ENCODE measurements at places on chromosomes 16 and 17. TPM values are rescaled to one million over a fixed set of nuclear protein-coding genes. Genes with fewer than 3 reads are reported as not detected.

- no peak for DNase-seq
These were observed 68.2 kb downstream of the DYNLRB2 start for GRCh38 chr16:80608946-80609345.

GRCh38 chr17:49574323-49574781 lies 1.3 kb upstream of the NXPH3 start:
- no peak for DNase-seq

The KRTAP2-3 gene
- total RNA-seq, result not detected

DNA sequence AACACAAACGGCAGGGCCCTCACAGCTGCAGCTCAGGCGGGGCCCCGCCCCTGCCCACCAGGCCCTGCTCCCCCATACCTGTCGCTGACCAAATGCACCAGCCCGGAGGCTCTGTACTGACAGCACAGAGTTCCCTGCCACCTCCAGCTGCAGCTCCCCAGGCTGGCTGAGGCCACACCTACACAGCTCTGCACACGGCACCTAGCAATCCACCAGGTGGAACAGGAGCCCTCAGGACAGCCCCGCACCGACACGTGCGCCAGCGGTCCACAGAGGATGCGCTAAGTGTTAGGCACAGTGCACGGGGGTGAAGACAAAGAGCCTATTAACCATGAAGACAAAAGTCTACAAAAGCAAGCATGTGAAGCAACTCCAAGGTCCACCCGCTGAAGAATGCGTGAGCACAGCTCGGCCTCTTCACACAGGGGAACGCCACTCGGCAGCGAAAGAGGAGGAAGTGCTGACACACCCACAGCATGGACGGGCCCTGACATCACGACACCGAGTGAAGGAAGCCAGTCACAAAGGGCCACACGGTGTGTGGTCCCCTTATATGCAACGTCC lies 5.4 kb downstream of the ZCCHC14 start:
- DNase-seq, result no peak

- no peak for DNase-seq
These were observed 338.0 kb downstream of the SLC39A11 start for GRCh38 chr17:72754513-72754912.

GRCh38 chr16:27253526-27253930 lies 15.0 kb downstream of the NSMCE1 start:
- no peak for DNase-seq

GRCh38 chr16:14013571-14014283 lies 57.4 kb upstream of the MRTFB start:
- DNase-seq, result no peak

- peak; percentile 96 for DNase-seq
These were observed at the start of gene ELP5 for GRCh38 chr17:7252176-7253043. TSS of gene ELP5 (plus strand) at chr17:7252215. CDS start at chr17:7252551, 336 bp downstream.

DNA sequence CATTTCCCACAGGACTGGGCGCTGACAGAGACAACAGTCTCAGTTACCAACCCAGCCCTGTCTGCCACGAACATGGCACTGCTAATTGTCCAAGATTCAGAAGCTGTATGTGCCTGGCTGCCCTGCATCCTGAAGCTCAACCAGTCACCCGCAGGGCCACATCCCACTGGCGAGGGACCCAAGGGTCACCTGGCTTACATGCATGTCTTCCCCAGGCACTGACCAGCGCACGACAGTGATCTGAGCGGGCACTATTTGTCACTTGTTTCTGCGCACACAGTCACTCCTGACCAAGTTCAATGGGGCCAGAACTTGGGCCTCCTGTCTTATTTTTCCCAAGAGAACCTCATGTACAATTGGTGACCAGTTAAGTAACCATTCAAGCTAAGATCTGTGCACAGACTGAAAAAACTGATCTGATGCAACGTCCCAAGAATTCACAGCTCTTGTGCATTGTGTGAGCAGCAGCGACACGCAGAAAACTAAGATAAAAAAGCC lies 13.1 kb downstream of the USP7 start:
- no peak for DNase-seq

- no peak for DNase-seq
These were observed 57.8 kb downstream of the MYH10 start for GRCh38 chr17:8572764-8573163.

DNA sequence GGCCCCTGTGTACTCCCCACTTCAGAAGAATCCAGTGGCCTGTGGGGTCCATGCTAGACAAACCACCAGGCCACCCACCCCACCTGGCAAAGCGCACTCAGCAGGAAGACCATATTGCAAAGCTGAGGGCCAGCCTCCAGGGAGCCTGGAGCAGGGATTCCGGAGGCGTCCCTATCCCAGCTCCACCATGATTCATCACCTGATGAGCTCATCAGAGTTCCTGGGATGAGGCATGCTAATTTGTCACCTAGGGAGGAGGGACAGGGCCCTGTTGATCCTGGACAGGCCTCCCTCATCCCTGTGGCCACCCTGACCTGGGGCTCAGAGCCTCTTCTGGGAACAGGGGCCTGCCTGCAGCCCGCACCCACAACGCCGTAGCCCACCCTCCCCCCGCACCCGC lies 131.6 kb upstream of the PLCG2 start:
- no peak for DNase-seq

DNA sequence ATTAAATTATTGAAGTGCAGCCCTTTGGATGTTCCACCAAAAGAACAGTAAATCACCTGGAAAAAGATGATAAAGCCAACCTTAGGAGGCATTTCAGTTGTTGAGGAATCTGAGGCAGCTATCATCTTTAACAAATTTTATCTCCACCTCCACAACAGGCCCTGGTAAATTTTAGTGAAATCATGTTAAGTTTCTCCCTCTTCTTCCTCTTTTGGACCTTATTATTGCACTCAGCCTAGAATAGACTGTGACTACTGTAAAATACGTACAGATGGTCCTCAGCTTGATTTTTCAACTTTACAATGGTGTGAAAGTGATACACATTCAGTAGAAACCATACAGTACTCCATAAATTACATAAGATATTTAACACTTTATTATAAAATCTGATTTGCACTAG lies 90.3 kb downstream of the USP32 start:
- DNase-seq, result no peak

DNA sequence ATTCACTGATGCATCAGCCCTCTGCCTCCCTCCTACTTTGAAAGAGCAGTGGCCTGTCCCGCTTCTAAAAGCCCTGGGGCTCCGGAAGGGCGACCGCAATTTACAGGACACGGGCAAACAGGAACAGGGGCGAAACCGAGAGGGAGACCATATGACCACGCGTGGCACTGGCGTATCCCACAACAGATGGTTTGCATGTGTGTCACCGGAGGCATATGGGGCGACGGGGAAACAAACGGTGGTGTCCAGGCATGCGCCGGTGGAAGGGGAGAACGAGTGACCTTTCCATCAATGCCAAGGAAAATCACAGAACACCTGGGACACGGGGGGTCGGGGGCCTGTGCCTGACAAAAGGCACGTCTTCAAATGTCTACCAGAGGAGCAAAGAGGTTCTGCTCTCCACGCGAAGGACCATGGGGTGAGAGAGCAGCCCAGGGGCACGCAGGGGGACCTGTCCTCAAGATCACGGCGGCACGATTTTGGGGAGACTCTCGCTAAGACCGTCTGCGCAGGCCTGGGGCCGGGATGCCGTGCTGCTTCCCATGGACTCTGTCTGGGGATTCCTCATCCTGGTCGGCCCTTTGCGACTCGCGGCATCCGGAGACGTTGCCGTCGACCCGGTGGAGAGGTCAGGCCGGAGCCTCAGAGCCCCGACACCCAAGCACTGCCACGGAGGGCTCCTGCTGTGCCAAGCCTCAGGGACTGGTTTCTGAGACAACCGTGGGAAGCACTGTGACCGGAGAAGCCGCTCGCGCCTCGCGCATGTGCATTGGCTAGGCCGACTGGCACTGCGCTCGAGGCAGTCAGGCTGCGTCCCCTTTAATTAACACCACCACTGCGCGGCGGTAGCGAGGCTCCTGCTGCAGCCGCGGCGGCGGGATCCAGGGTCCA lies 12.8 kb upstream of the KCNJ18 start:
- DNase-seq, result no peak

GRCh38 chr16:49419862-49420261 lies 46.3 kb downstream of the C16orf78 start:
- DNase-seq, result no peak

The SLC16A6 gene
- 18.9 TPM for total RNA-seq

DNA sequence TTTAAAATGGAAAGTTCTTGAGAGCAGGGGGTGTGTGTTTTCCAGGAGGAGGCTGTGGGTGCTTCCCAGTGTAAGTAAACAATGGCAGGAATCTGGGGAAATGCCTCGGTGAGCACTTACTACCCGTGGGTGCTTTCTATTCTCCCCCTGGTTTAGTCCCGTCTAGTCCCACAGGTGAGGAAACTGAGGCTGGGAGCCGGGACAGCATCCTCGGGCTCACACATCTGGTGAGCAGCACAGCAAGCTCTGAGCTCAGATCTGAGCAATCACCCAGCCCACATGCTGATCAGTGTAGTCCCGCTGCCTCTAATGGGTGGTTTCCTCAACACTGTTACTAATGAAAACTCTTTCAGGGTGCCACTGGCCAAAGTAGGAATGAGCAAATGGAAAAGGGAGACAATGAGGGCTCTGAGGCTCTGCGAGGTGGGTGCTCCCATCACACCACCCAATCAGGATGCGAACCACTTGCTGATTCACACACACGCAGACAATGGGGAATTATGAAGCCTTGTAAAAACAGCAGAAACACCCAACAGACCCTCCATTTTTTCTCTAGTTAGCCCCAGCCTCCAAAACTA lies 202.6 kb downstream of the PARN start:
- no peak for DNase-seq

- DNase-seq, result no peak
These were observed 10.4 kb downstream of the SLC25A10 start for GRCh38 chr17:81722184-81723120.

The KRTAP9-4 gene
- total RNA-seq, result not detected

DNA sequence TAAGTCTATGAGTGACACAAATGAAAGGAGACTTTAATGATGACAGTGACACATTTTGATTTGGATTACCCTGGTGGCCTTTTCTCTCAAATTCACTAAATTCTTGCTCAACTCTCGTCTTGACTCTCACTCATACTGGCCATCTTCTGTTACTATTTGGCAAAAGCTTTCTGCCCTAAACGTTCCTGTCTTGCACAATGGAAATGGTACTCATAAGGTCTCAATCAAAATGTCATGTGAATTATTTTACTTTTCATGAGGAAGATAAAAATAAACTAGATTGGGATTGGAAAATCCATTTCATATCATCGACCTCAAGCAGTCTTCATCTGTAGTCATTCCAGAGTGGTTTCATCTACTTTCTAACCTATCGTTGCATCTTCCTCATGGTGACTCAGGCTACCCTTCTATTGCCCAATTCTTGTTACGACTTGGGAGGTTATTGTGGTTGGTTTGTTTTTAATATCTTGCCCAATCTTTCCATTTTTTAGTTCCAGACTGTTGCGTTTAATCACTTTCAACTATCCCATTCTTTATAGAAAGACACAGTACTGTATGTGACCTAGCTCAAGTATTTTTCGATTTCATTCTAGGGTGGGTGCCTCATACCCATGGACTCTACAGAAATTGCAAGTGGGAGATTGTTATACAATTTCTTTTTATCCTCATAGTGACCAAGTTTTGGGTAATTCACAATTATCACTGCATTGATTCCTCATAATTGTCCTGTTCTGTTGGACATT lies 317.2 kb upstream of the KCNJ16 start:
- DNase-seq, result no peak

The SPN gene
- total RNA-seq, result 90.5 TPM

The ZNRF1 gene
- total RNA-seq, result 26.0 TPM

GRCh38 chr16:57379579-57379978 lies 7.3 kb downstream of the CX3CL1 start:
- DNase-seq, result no peak

The SCNN1B gene
- 0.52 TPM for total RNA-seq

- no peak for DNase-seq
These were observed 605.8 kb upstream of the CDH11 start for GRCh38 chr16:65727534-65728137.

- no peak for DNase-seq
These were observed 40.0 kb downstream of the PGS1 start for GRCh38 chr17:78418326-78419026.

GRCh38 chr17:62974788-62975187 lies 8.8 kb downstream of the TANC2 start:
- no peak for DNase-seq

DNA sequence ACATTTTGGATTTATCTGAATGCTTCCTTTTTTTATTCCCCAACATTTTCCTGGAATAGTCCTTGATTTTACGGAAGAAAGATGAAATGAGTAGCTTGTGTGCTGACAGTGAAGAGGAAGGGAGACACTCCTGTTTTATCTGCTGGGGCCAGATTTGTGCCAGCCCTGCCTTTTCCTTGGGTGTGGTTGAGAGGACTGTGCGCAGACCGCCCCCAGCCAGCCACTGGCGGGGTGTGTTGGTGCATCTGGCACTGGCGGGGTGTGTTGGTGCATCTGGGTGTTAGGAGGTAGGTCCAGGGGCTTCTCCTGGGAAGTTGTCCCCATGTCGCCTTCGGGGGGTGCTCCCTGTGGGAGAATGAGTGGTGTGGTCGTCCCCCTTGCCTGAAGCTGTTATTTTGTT lies 39.5 kb downstream of the RAP1GAP2 start:
- no peak for DNase-seq

The YBX2 gene
- total RNA-seq, result 11.8 TPM

GRCh38 chr17:63697341-63698286 lies 2.3 kb downstream of the LIMD2 start:
- peak; percentile 91 for DNase-seq

- DNase-seq, result no peak
These were observed 237.4 kb upstream of the TOM1L1 start for GRCh38 chr17:54662978-54663876.

DNA sequence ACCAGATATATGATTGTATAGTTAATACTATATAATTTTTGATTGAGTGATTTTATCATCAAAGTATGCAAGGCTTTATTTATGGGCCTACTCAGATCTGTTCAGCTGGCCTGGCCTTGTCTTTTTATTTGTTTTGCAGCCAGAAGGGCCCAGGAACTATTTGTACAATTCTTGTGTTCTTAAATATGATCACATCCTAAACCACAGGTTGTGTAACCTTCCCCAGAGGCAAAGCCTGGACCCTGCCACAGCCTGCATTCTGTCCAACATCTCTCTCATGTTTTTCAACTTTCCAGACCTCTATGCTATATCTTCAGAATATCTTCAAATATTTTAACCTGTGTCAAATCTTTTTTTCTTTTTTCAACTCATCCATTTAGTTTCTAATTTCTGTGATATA lies 410.4 kb upstream of the MON1B start:
- DNase-seq, result no peak

The TBC1D3G gene
- not detected for total RNA-seq

DNA sequence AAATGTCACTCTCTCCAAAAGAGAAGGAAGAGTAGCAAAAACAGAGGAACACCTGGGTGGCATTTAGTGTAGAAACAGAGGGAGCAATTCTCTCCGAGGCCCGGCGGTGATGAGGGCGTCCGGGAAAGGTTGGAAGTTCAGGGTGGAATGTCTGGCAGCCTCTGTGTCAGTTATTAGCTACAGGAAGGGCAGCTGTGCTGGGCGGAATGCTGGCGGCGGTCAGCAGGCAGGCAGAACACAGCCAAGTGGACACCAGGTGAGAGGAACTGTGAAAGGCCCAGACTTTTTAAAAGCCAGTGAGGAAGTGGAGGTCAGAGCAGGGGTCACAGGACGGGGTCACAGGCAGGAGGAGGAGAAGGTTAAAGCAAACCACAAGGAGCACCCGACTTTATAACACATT lies 238.1 kb downstream of the NTN1 start:
- DNase-seq, result no peak
